ENCODE measurements at places on chromosomes 4 and X.

DNA sequence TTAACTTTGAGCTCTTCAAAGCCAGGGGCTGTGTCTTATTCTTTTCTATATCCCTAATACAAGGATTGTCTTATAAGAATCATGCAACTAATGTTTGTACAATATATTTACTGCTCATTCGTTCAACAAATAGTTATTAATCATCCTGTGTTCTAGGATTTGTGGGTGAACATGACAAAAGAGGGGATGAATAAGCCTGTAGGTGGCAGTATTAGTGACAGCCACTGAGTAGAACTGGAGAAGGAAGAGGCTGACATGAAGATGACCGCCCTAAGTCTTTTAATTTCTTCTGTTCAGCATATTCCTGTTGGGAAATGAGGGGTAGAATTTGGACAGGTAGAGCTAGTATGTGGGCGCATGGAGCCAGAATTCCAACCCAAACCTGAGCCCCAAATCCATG, 11.9 kb upstream of the LINC00632 start:
- DNase-seq, result no peak
- H3K27me3 ChIP-seq, result no peaks in the 10 kb centered on the region
- H3K27ac ChIP-seq, result no peak overlapping the region
- H3K4me1 ChIP-seq, result no peaks in the 10 kb centered on the region

- H3K27ac ChIP-seq, result no peak overlapping the region
- no peak for DNase-seq
- no peaks in the 10 kb centered on the region for H3K4me1 ChIP-seq
These were observed 75.6 kb upstream of the SOX3 start for GRCh38 chrX:140580478-140580877.

GRCh38 chr4:26083987-26084386, 170.0 kb downstream of the SMIM20 start:
- H3K27ac ChIP-seq, result no peak overlapping the region
- no peak overlapping the region for H3K4me3 ChIP-seq
- H3K36me3 ChIP-seq, result no peaks in the 10 kb centered on the region
- DNase-seq, result no peak
- no peaks in the 10 kb centered on the region for H3K4me1 ChIP-seq
- no peaks in the 10 kb centered on the region for H3K27me3 ChIP-seq

- no peak for DNase-seq
- no peak overlapping the region for H3K27ac ChIP-seq
- H3K4me3 ChIP-seq, result no peak overlapping the region
These were observed 12.3 kb upstream of the SYTL5 start for GRCh38 chrX:37993837-37994619.

- peaks cover 15% of the 10 kb centered on the region for H3K4me1 ChIP-seq
- H3K27ac ChIP-seq, result no peak within 1 kb of the TSS
- H3K4me3 ChIP-seq, result peak within 1 kb of the TSS; percentile 93
- peak; percentile 82 for DNase-seq
These were observed at the start of gene LDOC1 for GRCh38 chrX:141176586-141177451. LDOC1 (minus strand) TSS chrX:141177129; CDS start chrX:141177021, 108 bp downstream.

- H3K27me3 ChIP-seq, result no peaks in the 10 kb centered on the region
- H3K4me3 ChIP-seq, result no peak overlapping the region
- H3K36me3 ChIP-seq, result no peaks in the 10 kb centered on the region
- no peak overlapping the region for H3K27ac ChIP-seq
- no peaks in the 10 kb centered on the region for H3K4me1 ChIP-seq
- no peak for DNase-seq
These were observed 196.9 kb upstream of the GRID2 start for GRCh38 chr4:92106816-92107215.

- H3K27me3 ChIP-seq, result no peaks in the 10 kb centered on the region
- H3K4me3 ChIP-seq, result no peak overlapping the region
- DNase-seq, result no peak
- H3K27ac ChIP-seq, result no peak overlapping the region
- peaks cover 7% of the 10 kb centered on the region for H3K36me3 ChIP-seq
These were observed 50.1 kb downstream of the RASGEF1B start for GRCh38 chr4:81421346-81422218.

- peaks cover 2% of the 10 kb centered on the region for H3K27me3 ChIP-seq
- no peak overlapping the region for H3K4me3 ChIP-seq
- H3K4me1 ChIP-seq, result no peaks in the 10 kb centered on the region
These were observed 396.4 kb upstream of the BOD1L1 start for GRCh38 chr4:14023896-14024295.

- H3K27ac ChIP-seq, result no peak overlapping the region
- H3K27me3 ChIP-seq, result peaks cover 3% of the 10 kb centered on the region
- H3K4me3 ChIP-seq, result no peak overlapping the region
- H3K4me1 ChIP-seq, result no peaks in the 10 kb centered on the region
- H3K36me3 ChIP-seq, result peaks cover 4% of the 10 kb centered on the region
These were observed 63.0 kb upstream of the HHIP start for GRCh38 chr4:144582975-144583374.

DNA sequence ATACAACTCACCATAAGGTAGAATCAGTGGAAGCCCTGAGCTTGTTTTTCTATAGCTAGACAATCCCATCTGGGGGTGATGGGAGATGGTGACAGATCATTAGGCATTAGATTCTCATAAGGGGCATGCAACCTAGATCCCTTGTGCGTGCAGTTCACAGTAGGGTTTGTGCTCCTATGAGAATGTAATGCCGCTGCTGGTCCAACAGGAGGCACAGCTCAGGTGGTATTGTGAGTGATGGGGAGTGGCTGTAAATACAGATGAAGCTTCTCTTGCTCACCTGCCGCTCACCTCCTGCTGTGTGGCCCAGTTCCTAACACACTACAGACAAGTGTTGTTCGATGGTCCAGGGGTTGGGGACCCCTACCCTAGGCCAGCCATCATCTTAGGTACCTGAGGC, 5.9 kb upstream of the GATB start:
- H3K36me3 ChIP-seq, result no peaks in the 10 kb centered on the region
- H3K4me1 ChIP-seq, result no peaks in the 10 kb centered on the region
- no peak overlapping the region for H3K27ac ChIP-seq
- no peak overlapping the region for H3K4me3 ChIP-seq
- H3K27me3 ChIP-seq, result peaks cover 1% of the 10 kb centered on the region
- DNase-seq, result no peak

DNA sequence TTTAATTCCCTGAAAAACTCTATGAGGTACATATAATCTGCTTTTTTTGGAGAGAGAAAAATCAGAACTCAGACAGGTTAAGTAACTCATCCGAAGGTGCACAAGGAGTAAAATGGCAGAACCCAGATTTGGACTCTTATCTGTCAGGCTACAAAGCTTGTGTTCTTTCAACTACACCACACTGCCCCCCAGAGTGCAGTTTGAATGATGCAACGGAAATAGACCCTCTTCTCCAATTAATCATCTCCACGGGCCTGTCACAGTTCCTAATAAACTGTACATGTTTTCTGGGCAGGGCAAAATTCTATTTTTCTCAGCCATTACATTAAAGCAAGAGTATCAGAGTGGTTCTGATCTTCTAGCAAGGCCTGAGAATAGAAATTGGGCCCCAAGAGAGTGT, 35.3 kb upstream of the DCX start:
- H3K36me3 ChIP-seq, result no peaks in the 10 kb centered on the region
- H3K4me3 ChIP-seq, result no peak overlapping the region
- no peaks in the 10 kb centered on the region for H3K4me1 ChIP-seq
- DNase-seq, result peak; percentile 36
- H3K27ac ChIP-seq, result no peak overlapping the region

DNA sequence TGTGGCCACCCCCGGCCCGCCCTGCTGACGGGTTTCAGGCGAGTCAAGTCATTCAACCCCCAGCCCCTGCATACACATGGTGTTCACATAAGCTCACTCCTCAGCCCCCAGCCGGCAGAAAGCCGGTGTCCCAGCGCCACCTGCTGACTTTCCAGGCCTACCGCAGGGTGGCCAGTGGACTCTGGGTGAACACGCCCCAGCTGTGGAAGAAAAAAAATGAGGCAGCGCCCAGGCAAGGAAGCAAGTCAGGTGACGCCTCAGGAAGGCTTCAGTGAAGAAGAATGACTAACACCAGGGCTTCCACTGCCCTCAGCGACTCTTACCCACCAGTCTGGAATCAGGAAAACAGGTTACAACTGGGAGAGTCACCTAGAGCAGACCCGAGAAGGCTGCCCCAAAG, 15.8 kb downstream of the BCAP31 start:
- peaks cover 13% of the 10 kb centered on the region for H3K36me3 ChIP-seq
- H3K4me1 ChIP-seq, result peaks cover 8% of the 10 kb centered on the region
- peak overlapping the region; percentile 61 for H3K27ac ChIP-seq
- DNase-seq, result peak; percentile 73

- H3K4me3 ChIP-seq, result no peak overlapping the region
- no peak for DNase-seq
- H3K27me3 ChIP-seq, result no peaks in the 10 kb centered on the region
- no peak overlapping the region for H3K27ac ChIP-seq
- H3K4me1 ChIP-seq, result no peaks in the 10 kb centered on the region
These were observed 15.2 kb downstream of the GATB start for GRCh38 chr4:151745481-151746231.

All from endothelial cell (in vitro differentiated cells).